ENCODE measurements at places on chromosomes 16 and 17.

DNA sequence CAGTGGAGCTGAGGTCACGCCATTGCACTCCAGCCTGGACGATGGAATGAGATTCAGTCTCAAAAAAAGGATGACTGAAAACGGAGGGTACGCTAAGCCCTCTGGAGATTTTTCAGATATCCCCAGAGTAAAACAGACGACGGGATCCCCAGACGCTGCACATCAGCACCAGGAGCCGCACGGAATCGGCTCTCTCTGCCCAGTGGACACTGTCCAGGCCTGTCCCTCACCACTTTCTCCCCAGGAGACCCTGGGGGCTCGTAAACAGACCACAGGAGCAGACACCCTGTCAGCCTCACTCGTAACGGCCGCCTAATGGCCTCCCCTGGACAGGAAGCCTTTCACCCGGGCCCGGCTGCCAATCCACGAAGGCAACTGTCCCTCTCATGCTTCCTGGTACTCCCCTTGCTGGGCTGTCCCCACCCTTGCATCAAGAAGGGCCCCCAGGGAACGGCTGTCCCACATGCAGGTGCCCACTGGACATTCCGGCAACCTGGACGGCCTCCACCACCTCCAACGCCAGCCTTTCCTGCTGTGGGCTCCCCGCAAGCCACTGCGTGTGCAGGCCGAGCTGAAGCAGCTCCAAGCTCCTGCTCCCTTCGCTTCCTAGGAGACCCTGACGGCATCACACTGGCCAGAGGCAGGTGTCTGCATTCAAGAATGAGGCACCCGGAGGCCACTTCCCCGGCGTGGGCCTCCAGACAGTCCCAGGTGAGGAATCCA lies 74.3 kb downstream of the TIMM22 start:
- no peak for DNase-seq

- DNase-seq, result no peak
Observed at GRCh38 chr16:80527297-80527696, 13.5 kb upstream of the DYNLRB2 start.

- DNase-seq, result no peak
Observed at GRCh38 chr16:27355610-27356009, 41.8 kb downstream of the IL4R start.

DNA sequence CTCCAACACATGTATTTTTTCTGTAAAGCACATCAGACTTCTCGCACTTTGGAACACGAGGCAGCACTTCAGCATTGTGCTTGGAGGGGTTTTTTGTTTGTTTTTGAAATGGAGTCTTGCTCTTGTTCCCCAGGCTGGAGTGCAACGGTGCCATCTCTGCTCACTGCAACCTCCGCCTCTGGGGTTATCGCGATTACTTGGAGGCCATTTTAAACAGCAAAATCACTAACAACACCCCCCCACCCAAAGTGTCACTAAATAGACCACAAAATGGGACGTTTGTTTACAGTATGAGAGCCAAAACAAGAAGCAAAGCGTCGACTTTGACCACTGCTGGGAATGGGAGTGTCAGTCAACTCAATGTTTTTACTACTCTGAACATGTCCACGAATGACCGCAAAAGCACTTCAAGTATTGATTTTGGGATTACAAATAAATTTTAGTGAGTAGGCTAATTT lies 9.0 kb upstream of the C16orf87 start:
- DNase-seq, result no peak

- no peak for DNase-seq
Observed at GRCh38 chr17:36627101-36627500, 25.7 kb downstream of the MRM1 start.

GRCh38 chr16:74455619-74456289 lies 34.5 kb upstream of the CLEC18B start:
- DNase-seq, result no peak

DNA sequence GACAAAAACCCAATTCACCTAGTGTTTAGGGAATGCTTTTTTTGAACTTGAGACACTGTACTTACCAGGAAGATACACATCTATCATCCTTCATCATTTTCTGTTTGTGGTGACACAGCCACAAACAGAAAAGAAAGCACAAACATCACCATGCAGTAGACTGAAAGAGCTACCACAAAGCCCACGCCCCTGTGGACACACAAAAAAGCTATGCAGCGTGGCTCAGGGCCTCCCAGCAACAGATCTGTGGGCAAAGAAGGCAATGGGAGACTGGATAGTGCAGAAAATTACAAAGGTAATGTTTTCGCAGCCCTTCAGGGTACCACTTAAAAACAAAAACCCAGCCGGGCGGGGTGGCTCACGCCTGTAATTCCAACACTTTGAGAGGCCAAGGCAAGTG lies 9.6 kb downstream of the COTL1 start:
- no peak for DNase-seq

- DNase-seq, result no peak
Observed at GRCh38 chr16:57270221-57271062, 14.0 kb downstream of the PLLP start.

DNA sequence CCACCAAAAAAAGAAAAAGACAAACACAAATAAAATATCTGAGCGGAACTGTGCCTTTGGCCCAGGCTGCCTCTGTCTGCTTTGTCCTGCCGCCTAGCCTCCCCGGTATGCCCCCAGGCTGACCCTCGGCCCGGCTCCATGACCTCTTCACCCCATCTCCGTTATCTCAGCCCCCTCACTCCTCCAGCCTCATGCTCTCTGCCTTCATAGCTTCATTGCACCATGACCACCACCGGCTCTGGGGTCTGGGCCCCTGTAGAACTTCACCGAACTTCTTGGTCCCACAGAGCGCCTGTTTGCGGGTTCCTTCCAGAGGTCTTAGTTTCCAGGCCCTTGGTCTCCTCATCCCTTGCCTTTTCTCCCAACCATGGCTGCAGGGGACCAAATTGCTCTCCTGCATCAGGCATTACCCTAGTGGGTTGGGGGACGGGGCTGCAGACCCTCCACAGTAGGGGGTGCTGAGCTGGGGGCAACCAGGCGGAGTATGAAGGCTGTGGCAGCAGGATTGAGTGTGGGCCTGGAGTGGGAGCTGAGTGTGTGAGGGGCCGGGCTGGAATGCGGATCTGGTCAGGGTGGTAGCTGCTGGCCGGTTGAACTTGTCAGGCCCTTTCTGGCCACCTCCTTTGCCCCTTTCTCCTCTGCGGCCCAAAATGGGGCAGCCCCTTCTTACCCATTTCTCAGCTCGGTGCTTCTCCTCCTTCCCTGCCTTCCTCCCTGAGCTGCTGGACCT lies 6.9 kb downstream of the HIRIP3 start:
- DNase-seq, result no peak

GRCh38 chr17:9315360-9315759 lies 260.3 kb downstream of the STX8 start:
- no peak for DNase-seq

DNA sequence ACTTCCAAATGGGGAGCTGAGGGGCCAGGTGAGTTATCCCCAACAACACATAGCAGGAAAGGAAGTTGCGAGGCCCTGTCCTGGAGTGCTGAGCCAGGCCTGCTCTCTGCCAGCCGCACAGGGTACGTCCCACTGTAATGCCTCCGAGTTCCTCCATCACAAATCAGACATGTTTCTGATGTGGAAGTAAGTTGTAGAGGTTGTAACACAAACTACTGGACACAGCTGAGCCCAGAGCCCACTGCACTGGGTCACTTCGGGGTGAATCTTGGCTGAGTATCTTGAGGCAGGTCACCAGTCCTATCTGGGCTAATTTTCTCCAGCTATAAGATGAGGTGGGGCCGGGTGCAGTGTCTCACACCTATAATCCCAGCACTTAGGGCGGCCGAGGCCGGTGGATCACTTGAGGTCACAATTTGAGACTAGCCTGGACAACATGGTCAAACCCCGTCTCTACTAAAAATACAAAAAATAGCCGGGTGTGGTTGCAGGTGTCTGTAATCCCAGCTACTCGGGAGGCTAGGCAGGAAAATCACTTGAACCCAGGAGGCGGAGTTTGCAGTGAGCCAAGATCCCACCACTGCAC lies 100.8 kb upstream of the CDH5 start:
- DNase-seq, result no peak

- DNase-seq, result no peak
Observed at GRCh38 chr16:83453977-83454376, 353.8 kb upstream of the HSBP1 start.

- DNase-seq, result no peak
Observed at GRCh38 chr17:83037084-83037873, 42.1 kb upstream of the METRNL start.

DNA sequence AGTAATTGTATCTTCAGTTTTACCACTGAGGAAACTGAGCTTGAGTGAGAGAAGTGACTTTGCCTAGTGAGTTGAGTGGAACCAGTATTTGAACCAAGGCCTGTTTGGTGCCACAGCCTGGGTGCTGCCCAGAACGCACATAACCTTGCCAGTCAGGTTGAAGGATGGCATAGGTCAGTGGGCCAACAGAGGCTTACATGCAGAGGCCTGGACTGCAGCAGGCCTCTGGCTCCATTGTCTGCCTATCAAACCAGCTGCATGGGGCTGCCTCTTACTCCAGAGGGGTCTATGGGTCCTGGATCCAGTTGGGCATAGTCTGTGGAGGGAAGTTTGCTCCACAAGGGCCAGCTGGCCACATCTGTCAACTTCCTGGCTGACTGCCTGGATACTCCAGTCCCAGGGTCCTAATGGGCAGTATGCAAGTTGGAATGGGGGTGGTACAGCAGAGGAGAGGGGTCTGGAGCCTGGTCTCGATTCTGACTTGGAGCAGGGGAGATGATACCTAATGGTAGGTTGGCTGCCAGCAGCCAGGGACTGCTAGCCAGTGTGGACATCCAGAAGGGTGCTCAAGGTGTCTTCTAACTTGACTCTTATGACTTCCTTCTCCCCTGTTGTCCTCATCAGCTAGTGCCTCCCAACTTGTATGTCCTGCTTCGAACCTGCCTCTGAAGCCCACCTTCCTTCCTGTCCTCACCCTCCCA lies 11.1 kb upstream of the RNF112 start:
- DNase-seq, result no peak

GRCh38 chr17:50575581-50576210 lies 15.2 kb downstream of the CACNA1G start:
- DNase-seq, result no peak

DNA sequence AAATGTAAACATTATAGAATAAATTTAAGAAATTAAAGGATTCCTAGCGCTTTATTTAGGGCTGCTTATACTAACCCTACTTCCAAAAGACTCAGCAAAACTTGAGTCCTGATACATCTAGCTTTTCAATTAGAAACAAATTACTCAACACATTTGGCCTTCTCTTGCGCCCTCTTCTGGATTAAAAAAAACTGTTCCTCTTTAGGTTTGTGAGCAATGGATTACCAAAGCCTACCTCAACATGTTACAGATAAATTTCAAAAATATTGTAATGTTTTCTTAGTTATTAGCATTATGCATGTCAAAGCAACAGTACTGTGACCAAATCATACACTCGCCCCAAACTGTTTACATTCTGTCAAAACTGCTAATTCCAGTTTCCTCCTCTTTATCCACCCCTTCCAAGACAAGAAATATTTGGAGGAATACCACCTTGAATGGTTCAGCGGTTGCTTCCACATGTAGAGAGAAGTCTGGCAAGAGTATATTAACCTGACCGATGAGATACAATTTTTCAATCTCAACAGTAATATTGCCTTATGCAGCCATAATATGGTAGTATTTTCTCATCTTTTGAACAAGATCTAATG lies 2.7 kb downstream of the NUFIP2 start:
- no peak for DNase-seq

DNA sequence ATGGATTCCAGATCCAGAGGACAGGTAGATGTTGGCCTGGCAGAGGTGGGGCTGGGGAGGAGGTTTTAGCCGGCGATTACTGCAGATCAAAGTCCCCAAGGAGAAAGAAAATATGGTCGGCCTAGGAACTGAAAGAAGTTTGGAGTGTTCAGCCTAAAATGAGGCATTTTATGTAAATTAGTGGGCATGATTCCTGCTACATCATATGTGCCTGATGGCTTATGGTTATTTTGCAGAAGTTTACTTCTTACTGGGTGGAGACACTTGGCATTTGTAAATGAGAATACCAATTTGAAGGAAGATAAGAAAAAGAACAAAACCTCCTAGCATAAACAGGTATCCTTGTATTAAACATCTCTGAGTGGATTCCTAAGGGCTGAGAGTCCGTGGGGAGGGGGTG lies 149.3 kb downstream of the FOXL1 start:
- DNase-seq, result no peak

DNA sequence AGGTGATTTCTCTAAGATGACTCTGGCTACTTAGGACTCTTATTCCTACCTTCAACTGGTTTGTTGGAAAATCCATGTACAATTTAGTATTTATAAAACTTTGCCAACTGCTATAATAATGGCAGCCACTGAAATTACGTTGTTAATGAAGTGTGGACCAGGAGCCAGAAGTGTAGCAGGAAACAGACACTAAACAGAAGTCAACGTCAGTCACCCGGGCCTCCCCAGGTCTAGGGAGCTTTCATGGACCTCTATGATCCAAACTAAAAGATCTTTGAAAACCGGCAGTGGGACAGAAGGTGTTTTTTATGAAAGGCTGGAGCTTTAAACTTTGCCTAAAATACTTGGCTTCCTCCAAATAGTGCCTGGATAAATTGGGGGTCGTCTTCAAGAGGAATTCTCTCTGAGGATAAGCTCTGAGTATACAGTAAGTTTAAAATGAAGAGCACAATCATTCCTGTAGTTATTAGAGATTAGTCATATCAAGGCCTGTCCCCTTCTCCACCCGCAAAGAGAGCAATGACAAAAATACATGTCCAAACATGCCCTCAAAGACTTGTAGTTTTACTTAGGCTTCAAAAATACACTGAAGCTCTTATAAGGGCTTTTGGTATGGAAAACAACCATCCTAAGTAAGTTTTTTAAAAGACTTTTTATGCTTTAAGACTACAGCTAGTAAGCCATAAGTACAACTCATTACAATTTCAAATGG lies 34.6 kb downstream of the DCUN1D3 start:
- no peak for DNase-seq

DNA sequence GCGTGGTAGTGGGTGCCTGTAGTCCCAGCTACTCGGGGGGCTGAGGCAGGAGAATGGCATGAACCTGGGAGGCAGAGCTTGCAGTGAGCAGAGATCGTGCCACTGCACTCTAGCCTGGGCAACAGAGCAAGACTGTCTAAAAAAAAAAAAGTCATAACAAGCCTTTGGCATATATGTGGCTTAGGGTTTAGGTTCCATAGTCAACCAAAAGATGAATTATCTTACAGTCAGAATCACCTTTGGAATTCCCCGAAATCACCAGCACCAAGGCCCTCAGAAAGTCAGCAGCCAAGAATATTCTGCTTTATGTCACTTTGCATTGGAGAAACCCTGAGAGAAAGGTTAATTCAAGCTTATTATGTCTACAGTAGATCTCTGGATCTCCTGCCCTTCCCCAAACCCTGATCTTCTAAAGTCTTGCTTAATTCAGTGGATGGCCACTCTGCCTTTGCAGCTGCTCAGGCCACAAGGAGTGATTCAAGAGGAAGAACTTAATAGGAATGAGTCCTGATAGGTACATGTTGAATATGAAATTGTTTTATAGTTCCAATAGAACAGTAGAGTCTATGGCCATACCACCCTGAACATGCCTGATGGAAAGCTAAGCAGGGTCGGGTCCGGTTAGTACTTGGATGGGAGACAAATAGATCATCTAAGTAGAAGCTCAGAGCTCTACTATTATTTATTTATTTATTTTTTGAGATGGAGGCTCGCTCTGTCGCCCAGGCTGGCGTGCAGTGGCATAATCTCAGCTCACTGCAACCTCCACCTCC lies 196.0 kb upstream of the CACNG5 start:
- DNase-seq, result no peak
